H1 (cell line): ENCODE measurements at places on chromosomes 1 and 21.
A peak's percentile ranks its signal among the peaks of the same experiment; 100 is the strongest.

DNA sequence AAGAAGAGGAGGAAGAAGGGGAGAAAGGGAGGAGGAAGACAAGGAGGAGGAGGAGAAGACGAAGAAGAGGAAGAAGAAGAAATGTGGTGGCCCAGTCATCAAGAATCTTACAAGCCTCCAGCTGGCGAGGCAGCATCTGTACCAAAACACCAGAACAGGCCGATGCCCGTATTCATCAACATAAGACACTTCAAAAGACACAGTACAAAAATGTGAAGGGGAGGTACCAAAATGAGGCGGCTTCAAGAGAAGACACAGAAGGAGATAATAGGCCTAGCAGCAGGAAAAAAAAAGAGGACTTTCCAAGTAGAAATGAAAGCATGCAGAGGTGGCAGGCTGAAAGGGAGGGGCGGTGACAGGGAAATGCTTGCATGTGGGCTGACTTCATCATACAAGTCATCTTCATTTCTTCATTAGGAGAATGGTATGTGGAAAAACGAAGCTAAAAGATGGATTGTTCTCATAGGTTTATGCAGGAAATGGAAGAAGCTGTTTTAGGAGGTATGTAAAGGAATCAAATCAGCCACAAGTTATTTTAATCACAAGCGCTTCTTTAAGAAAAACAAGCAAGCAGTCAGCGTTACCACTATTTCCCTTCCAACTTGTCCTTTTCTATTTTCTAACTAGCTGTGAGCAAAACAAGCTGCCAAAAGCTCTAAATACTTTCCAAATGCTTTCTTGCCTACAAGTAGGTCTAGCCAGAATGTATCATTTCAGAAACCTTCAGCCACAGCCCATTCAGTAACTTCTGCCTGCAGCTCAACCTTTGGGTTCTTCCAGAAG, 192.3 kb downstream of the SLC45A1 start:
- H3K27ac ChIP-seq, result no peak overlapping the region
- H3K4me3 ChIP-seq, result no peak overlapping the region

DNA sequence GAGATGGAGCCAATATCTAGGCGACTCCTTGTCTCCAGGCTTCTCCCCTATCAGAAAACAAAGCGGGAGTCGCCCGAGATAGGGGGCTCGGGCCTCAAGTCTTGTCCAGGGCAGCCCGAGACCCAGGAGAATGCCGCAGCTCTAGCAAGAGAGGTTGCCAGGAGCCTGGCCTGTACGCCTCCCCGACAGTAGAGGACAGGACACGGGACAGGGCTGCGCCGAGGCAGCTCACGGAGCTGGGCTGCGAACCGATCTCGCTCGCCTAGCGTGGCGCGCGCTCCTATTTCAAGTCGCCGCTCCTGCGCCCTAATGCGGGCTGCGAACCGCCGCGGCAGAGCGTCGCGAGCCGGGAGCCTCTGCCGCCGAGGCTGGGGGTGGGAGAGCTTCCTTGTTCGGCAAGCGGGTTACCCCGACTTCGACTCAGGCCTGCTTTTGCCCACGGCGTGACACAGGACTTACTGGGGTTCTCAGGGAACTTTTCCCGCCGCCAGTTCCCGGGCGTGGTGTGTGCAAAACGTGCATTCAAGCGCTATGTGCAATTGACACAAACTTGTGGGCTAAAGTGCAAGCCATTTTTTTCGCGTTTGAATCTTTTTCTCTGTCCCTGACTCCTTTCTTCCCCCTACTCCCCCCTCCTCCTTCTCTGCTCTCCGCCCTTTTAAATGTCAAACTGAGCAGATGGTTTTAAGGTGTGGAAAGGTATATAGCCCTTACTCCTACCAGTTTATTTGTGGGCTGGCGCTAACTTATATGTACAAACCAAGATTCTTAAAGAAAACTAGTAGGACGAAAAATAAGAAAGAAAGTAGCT, 2.4 kb upstream of the PROX1 start:
- DNase-seq, result no peak
- peak overlapping the region; percentile 37 for H3K4me3 ChIP-seq
- peaks cover 81% of the 10 kb centered on the region for H3K27me3 ChIP-seq
- H3K4me1 ChIP-seq, result peaks cover 30% of the 10 kb centered on the region

DNA sequence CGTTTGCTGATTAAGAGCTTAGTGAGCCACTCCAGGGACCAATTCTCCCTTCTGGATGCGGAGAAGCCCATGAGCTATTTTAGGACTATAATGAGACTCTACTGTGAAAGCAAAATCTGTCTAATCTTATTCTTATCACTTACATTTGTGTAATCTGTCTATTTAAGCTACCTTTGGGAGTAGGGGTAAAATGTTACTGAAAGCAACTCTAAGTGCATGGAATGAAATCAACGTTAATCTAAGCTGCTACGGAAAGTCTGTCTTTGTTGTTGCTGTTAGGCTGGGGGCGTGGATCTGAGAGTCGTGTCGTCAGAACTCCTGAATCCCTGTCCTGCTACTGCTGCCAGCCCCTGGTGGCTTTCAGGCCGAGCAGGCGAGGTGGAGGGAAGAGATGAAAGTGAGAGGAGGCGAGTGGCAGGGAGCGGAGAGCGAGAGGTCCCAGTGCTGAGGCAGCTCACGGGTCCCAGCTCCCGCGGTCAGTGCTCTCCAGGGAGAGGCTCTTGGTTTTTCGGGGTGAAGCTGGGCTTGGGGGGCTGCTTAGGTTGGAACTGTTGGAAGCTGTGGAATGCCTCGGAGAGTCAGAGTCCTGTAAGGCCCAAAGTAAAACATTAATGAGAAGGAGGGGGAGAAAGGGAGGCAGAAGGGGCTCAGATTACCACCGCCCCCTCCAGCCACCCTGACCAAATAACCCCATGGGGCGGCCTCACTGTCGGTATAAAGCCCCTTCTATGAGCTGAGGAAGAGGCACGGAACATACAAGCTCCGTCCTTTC, 53.9 kb downstream of the COQ8A start:
- no peak overlapping the region for H3K4me3 ChIP-seq
- no peaks in the 10 kb centered on the region for H3K27me3 ChIP-seq
- H3K4me1 ChIP-seq, result peaks cover 13% of the 10 kb centered on the region
- H3K36me3 ChIP-seq, result no peaks in the 10 kb centered on the region
- H3K27ac ChIP-seq, result no peak overlapping the region

GRCh38 chr1:165829888-165830287, 2.5 kb downstream of the UCK2 start:
- H3K36me3 ChIP-seq, result no peaks in the 10 kb centered on the region
- peak overlapping the region; percentile 89 for H3K4me3 ChIP-seq
- no peak overlapping the region for H3K27ac ChIP-seq
- no peak for DNase-seq
- H3K4me1 ChIP-seq, result peaks cover 8% of the 10 kb centered on the region
- no peaks in the 10 kb centered on the region for H3K27me3 ChIP-seq

DNA sequence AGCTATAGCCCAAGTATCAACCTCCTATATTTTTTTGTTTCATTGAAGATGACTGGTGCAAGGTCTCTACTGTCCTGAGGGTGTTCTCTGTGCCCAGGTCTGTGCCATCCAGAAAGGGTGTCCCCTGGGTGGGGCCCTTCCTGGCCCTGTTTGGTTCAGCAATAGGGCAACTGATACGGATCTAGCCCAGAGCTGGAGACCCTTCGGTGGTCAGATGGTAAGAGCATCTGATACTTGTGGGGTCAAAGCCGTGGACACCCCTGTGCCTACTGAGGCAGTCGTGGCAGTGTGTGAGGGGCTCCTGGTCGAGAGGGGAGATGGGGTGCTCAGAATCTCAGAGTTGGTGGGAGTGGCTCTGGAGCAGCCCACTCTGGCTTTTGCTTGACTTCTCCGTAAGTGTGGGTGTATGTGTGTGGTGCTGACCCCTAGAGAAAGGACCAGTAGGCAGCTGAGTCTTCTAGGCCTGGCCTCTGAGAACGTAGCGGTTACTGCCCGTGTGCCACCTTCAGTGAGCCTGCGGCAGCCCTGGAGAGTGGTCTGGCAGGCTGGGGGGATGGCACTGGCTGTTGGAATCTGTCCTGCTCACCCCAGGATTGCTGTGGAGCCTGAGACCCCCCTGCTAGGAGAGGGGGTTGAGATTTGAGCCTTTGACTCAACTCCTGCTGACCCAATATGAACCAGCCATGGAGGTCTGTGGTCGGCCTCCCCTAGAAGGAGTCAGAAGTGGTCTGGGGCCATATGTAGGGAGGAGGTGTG, 2.7 kb downstream of the AMPD2 start:
- no peaks in the 10 kb centered on the region for H3K27me3 ChIP-seq
- no peak overlapping the region for H3K4me3 ChIP-seq
- peaks cover 4% of the 10 kb centered on the region for H3K36me3 ChIP-seq
- no peak overlapping the region for H3K27ac ChIP-seq
- DNase-seq, result no peak
- peaks cover 18% of the 10 kb centered on the region for H3K4me1 ChIP-seq

- H3K27ac ChIP-seq, result no peak overlapping the region
- no peaks in the 10 kb centered on the region for H3K36me3 ChIP-seq
- H3K4me1 ChIP-seq, result no peaks in the 10 kb centered on the region
These were observed 6.5 kb downstream of the CTRC start for GRCh38 chr1:15444468-15445389.

- no peak overlapping the region for H3K4me3 ChIP-seq
- H3K27me3 ChIP-seq, result no peaks in the 10 kb centered on the region
- no peaks in the 10 kb centered on the region for H3K4me1 ChIP-seq
- no peaks in the 10 kb centered on the region for H3K36me3 ChIP-seq
These were observed 215.5 kb upstream of the USP25 start for GRCh38 chr21:15514073-15514946.

GRCh38 chr1:90836345-90836679, 119.2 kb upstream of the BARHL2 start:
- H3K27me3 ChIP-seq, result peaks cover 90% of the 10 kb centered on the region
- H3K36me3 ChIP-seq, result peaks cover 3% of the 10 kb centered on the region; the same call in 1 of the 2 replicates
- no peak for DNase-seq
- peaks cover 29% of the 10 kb centered on the region for H3K4me1 ChIP-seq

GRCh38 chr1:97123717-97124431, 402.3 kb downstream of the PTBP2 start:
- no peak overlapping the region for H3K4me3 ChIP-seq
- no peak overlapping the region for H3K27ac ChIP-seq
- no peaks in the 10 kb centered on the region for H3K36me3 ChIP-seq
- DNase-seq, result no peak
- no peaks in the 10 kb centered on the region for H3K4me1 ChIP-seq

- DNase-seq, result no peak
- H3K27ac ChIP-seq, result no peak overlapping the region
- no peaks in the 10 kb centered on the region for H3K4me1 ChIP-seq
- no peaks in the 10 kb centered on the region for H3K27me3 ChIP-seq
These were observed 1160.8 kb upstream of the ADGRL2 start for GRCh38 chr1:80639777-80640533.

- H3K4me3 ChIP-seq, result no peak overlapping the region
- DNase-seq, result no peak
- H3K36me3 ChIP-seq, result no peaks in the 10 kb centered on the region
- no peaks in the 10 kb centered on the region for H3K27me3 ChIP-seq
These were observed 58.0 kb downstream of the LEPR start for GRCh38 chr1:65478379-65479026.

GRCh38 chr1:162973381-162973795, 95.8 kb upstream of the RGS4 start:
- no peaks in the 10 kb centered on the region for H3K4me1 ChIP-seq
- no peak overlapping the region for H3K4me3 ChIP-seq
- no peaks in the 10 kb centered on the region for H3K27me3 ChIP-seq
- no peak for DNase-seq
- H3K27ac ChIP-seq, result no peak overlapping the region

- H3K4me3 ChIP-seq, result no peak overlapping the region
- DNase-seq, result no peak
- peak overlapping the region; percentile 1; the same call in 1 of the 2 replicates for H3K27ac ChIP-seq
- peaks cover 21% of the 10 kb centered on the region for H3K4me1 ChIP-seq
These were observed 20.9 kb downstream of the SDC3 start for GRCh38 chr1:30887485-30888315.

DNA sequence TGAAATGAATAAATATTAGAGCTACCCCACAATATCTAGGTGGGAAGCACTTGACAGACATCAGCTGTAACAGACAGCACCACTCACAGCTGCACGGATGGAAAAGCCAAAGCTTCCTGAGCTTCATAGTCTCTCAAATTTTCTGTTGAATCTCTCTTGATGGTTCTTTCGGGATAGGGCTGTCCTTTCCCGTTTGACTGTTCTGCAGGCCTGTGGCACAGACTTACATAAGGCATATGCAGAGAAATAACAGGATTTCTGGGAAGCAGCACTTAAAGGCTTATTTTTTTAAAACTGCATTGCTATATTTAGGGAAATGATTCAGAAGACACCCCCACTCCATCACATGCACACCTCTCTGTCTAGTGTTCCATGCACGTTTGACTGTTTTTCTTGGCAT, 77.5 kb downstream of the ZNF648 start:
- no peak overlapping the region for H3K27ac ChIP-seq
- no peak for DNase-seq
- H3K4me1 ChIP-seq, result peaks cover 5% of the 10 kb centered on the region
- H3K4me3 ChIP-seq, result no peak overlapping the region
- H3K36me3 ChIP-seq, result no peaks in the 10 kb centered on the region

- no peak overlapping the region for H3K27ac ChIP-seq
- H3K27me3 ChIP-seq, result no peaks in the 10 kb centered on the region
- no peaks in the 10 kb centered on the region for H3K36me3 ChIP-seq
- no peak for DNase-seq
- no peaks in the 10 kb centered on the region for H3K4me1 ChIP-seq
- no peak overlapping the region for H3K4me3 ChIP-seq
These were observed 8.4 kb downstream of the MYBPH start for GRCh38 chr1:203167026-203167912.

DNA sequence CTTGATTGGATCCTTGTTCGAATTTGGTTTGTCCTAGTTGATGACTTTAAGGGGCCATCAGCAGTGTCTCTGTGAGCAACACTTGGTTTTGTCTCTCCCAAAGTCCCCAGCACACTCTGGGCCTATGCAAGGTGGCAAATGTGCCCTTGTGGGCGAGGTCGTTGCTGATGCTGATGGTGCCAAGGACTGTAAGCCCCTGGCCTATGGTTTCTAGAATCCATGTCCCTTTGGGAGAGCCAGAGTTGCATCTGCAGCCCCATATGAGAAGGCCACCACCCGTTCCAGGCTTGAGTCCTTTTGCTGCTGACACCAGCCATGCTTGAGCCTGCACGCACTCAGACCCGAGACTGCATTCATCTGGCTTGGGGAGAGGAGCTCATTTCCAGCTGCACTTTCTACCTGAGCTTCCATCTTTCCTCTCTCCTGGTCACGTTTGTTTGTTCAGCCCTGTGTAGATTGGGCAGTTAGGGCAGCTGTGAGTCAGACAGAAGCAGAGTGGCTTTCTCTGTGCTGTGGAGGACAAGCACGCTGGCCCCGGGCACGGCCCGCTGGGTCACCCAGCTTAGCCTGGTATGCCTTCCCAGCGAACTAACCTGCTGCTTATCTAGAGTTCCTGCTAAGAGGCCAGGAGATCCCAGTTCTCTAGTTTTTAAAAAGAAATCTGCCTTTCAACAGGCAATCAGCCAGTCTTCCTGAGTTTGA, 52.1 kb upstream of the CSF3R start:
- H3K27ac ChIP-seq, result no peak overlapping the region
- H3K4me1 ChIP-seq, result no peaks in the 10 kb centered on the region
- no peak for DNase-seq
- no peak overlapping the region for H3K4me3 ChIP-seq
- no peaks in the 10 kb centered on the region for H3K36me3 ChIP-seq

- H3K27ac ChIP-seq, result no peak overlapping the region
- no peaks in the 10 kb centered on the region for H3K4me1 ChIP-seq
- H3K36me3 ChIP-seq, result no peaks in the 10 kb centered on the region
These were observed 867.8 kb upstream of the ADGRL4 start for GRCh38 chr1:79874289-79874688.
